Glomerular endothelial cell (primary cell): ENCODE measurements at places on chromosomes 5 and 9. TPM values are rescaled to one million over a fixed set of nuclear protein-coding genes. Genes with fewer than 3 reads are reported as not detected.

GRCh38 chr5:158841481-158842276, 258.0 kb downstream of the EBF1 start:
- no peak for DNase-seq

The KCNV2 gene
- total RNA-seq, result not detected in 2 replicates

The SCGB3A1 gene
- total RNA-seq, result not detected in 2 replicates

DNA sequence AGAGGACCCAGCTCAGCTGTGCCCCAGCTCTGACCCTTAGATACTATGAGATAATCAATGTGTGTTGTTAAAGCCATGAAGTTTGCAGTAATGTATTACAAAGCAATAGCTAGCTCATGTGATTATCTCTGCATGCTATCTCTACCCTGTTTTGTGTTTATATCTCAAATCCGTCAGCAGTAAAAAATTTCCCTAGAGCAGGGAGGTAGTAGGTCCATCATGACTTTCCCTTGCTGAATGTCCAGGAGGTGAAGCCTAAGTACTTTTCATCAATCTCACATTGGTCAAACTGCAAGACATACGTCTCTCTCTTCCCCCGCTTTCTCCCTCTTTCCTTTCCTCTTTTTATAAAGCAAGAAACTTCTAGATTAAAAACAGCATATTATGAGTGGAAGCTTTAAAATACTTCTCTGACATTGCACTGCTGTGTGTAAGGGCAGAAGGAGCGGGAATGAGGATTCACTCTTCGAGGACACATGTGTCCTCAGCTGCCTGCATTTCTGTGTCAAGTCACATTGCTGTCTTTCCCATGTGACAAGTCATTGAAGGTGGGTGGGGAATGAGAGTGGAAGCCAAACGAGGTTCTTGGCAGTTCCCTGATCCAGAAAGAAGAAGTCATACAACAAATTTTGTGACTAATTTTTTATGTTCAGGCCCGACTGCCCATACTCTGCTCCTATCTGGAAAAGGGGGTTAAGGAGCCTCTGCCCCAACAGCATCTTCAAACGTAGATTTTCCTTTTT, 93.1 kb upstream of the RETREG1 start:
- no peak for DNase-seq

GRCh38 chr9:123410281-123410910, 54.4 kb downstream of the CRB2 start:
- DNase-seq, result no peak

- no peak for DNase-seq
Measured at GRCh38 chr9:117454711-117455110, 39.9 kb upstream of the ASTN2 start.

DNA sequence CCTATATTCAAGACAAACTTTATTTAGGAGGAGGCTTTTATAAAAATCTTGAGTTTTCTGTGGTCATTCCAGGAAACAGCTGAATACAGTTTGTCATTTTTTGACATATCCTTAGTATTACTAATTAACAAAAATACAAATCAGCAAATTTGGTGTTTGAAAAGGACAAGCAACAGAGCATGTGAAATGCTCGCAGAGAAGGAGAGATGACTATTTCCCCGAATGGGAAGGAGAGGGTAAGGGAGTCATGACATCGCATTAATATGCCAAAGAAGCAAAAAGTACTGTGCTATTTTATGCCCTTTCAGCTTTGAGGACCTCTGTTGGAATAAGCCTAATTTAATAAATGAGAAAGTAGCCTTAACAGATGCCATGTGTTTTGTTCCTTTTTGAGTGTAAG, 1.8 kb downstream of the SMIM15 start:
- DNase-seq, result no peak

GRCh38 chr5:107808671-107809137, 138.0 kb upstream of the EFNA5 start:
- DNase-seq, result no peak

- DNase-seq, result no peak
Measured at GRCh38 chr5:159412284-159413046, 82.2 kb upstream of the IL12B start.

- DNase-seq, result no peak
Measured at GRCh38 chr9:4508907-4509589, 18.8 kb downstream of the SLC1A1 start.

GRCh38 chr5:71924980-71925379, 182.3 kb upstream of the MAP1B start:
- DNase-seq, result no peak

DNA sequence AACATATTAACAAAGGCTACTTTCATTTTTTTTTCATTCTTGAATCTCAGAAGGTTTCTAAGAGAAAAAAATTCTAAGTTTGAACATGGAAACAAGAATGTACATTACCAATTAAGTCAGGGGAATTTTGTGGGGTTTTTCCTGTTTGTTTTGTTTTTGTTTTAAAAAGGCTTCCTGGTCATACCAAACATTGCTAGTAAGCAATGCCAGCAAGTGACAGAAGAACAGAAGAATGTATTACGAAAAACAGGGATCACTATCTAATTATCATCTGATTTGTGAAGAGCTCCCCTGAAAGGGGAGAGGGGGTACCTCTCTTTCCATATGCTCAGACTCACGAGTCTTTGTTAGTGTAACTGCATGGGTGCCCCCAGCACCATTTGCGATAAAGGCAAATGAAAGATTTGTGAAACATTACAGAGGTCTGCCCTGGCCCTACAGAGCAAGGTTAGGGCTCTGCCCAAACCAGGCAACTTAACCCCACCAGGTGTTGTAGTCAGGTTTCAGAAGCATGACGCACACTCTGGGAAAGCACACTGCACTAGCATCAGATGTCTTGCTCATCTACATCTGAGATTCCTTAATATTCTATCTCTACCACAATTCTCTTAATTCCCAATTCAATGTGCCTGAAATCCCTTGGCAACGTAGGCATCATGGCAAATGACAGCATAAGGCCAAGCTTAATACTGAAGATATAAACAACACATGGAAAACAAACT, 268.2 kb downstream of the MLLT3 start:
- DNase-seq, result no peak

GRCh38 chr9:91157883-91158282, 203.8 kb downstream of the AUH start:
- DNase-seq, result no peak

DNA sequence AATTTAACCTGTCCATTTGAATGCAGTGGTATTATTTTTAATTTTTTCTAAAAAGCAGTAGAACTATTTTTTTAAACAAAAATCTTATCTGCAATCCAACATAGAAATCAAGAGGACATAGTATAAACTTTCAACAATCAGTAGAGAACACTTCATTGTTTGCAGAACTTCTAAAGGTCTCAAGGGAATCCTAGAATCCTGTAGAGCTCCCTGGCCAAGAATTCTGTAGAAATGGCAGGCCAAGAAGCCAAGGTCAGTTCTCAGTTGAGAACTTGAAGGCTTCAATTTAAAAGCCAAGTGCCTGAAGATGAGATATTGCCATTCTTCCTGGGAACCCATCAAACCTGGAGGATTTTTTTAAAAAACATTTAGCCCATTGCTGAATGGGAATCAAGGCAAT, 199.2 kb upstream of the KLF4 start:
- no peak for DNase-seq
